GM12878 (cell line): ENCODE measurements at places on chromosomes 12 and 14.

GRCh38 chr12:40566271-40566670 is 126.0 kb upstream of the CNTN1 start:
- DNase-seq: no peak

DNA sequence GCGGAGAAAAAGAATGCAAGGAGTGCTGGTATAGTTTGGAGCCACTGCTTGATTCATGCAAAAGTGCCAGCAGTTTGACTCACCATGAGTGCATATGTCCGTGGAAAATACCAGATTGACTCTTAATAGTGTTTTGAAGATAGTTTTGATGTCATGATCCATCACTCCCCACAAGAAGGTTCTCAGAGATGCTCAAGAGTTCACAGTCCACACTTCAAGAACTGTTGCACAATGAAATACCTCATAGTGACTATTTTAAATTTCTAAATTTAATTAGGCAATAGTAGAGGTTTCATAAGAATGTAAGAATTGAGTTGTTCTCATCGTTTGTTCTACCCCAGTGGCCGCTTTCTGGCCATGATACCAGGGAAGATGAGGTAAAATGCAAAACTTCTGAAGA is 286.6 kb upstream of the RGS6 start:
- no peak for DNase-seq

DNA sequence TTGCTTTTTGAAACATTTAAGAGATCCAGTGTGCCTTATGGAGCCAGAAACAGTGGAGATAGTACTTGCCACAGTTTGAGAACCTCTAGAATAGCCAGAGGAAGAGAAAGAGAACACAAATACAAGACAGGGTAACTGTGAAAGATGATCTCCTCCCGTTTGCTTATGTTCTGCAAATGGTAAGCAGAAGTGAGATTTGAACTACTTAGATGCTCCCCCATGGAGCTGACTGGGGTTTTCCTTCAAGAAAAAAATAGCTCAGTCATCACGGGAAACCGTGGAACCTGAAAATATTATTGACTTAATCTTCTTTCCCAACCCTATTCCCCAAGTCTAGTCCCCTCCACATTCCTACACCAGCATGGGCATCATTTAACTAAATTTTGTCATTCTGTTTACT is 87.1 kb downstream of the KIF21A start:
- no peak for DNase-seq

DNA sequence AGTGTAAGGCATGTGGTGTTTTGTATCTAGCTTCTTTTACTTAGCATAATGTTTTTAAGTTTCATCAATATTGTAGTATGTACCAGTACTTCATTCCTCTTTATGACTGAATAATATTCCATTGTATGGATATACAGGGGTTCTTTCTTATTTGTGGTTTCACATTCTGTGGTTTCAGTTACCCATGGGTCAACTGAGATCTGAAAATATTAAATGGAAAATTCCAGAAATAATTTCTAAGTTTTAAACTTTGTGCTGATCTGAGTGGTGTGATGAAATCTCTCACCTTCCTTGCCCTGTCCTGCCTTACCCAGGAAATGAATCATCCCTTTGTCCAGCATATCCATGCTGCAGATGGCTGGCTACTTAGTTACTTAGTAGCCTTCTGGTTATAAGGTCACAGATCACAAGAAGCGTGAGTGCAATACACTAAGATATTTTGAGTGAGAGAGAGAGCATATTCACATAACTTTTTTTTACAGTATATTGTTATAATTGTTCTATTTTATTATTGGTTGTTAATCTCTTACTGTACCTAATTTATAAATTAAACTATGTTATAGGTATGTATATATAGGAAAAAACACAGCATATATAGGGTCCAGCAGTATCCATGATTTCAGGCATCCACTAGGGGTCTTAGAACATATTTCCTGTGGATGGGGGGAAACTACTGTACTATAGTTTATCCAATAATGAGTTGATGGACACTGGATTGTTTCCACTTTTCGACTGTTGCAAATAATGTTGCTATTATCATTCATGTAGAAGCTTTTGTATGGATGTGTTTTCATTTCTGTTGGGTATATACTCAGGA is 59.6 kb upstream of the LRTM2 start:
- no peak for DNase-seq

- no peak for DNase-seq
These were observed 31.0 kb downstream of the SLC25A29 start for GRCh38 chr14:100275214-100275613.

DNA sequence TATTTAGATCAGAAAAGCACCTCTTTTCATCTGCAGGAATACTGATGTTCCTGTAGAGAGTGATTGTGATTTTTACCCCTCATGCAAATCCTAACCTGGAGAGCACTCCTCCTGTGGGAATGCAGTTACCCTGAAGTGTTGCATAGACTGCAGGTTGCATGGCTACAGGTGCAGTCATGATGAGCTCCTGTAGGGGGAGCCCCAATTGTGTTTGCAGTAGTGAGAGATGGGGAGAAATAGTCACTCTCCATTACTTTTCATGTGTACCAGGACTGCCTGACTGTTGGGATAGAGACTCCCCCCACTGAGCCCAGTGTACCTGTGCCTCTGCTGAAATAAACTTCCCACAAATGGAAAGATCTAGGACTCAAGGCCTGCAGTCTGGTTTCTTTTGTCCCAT is 1086.5 kb downstream of the SLC6A15 start:
- DNase-seq: no peak

GRCh38 chr14:22994762-22995275 is 12.5 kb upstream of the AJUBA start:
- DNase-seq: no peak

- no peak for DNase-seq
These were observed 479.7 kb upstream of the RGS6 start for GRCh38 chr14:71452539-71452938.

DNA sequence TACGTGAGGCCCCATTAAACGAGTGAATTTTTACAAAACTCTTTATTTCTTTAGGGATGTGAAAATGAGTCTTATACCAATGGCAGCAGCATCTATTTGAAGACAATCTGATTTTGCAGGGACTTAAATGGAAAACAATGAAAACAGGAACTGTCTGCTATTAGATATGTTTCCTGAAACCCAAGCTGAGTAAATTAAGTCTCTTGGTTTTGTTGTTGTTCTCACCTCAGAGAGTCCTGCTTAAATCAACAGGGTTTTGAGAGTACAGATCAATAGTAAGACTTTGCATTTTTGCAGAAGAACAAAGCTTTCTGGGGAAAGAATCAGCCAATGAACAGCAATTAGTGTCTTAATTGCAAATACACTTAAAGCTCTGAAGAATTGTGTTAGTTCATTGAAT is 39.1 kb upstream of the LGR5 start:
- DNase-seq: no peak

GRCh38 chr12:128794661-128795529 is 28.9 kb downstream of the SLC15A4 start:
- DNase-seq: no peak

GRCh38 chr14:36524874-36525745 is 5.1 kb upstream of the NKX2-1 start:
- no peak for DNase-seq

DNA sequence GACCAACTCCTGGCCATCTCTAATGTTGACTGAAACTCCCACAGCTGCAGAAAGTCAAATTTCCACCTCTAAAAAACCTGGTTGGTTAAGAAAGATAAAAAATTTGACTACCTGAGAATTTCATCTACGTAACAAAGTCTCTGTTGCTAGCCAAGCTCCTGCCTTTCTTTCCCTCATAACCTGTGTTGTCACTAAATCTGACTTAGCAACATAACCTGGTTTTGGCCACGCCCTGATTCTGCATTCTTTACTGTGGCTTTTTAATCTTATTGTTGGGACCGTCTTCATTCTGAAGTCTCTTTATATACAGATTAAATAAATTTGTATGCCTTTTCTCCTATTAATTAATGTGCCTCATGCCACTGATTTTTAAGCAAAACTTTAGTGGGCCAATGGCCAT is 16.1 kb upstream of the CD69 start:
- no peak for DNase-seq

GRCh38 chr12:230925-231671 is 17.1 kb upstream of the SLC6A12 start:
- DNase-seq: no peak

DNA sequence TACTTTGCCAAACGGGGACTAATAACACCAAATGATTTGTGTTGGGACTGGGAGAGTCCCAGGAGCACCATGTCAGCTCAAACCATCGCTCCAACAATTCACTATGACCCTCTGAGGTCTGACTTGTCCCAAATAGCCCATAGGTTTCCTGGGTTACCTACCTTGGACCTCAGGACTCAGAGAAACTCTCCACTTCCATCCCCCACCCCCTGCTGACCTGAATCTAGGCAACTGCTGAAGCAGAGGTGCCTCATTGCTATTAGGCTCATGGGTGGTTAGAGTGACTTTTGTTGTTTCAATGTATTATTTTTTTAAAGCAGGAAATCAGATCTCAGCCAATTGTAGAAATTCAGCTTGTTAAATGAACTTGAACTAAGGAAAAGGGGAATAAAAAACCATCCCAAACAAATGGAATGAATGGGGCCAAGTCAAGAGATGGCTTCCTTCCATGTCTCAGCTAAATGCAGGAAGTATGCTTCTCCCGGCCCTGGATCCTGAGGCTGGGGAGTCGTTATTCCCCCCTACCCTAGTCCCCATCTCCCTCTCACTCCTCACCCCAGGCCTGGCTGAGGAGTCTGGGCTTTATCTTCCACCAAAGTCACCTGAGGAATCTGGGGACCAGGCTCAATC is 80.9 kb upstream of the SLC24A4 start:
- DNase-seq: no peak

DNA sequence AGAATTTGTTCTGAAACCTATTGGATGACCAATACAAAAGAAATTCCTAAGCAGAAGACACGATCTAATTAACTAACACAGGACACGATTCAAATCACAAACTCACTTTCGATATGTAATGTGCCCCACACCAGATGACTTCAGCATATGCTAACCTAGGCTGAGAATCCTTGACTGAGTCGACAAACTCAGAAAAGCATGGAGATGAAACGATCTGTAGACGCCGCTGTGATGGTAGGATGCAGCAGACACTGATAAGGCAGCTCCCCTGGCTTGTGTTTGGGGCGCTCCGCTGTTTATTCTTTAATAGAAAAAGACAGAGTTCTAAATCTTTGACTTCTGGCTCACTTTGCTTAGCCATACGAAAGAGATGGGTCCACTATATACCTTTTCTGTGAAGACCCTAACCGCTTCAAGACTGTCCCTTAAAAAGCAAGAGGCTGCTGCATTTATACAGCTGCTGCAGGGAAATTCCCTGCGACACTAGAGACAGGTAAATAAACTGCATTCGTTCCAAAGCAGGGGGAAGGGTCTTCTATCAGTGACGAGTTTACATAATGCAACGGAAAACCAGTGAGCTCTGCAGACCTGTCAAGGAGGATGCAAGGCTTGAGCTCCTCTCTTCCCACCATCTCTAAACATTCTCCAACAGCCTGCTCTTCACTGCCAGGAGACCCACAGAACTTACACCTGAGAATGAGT is 929 bp downstream of the CHD8 start:
- no peak for DNase-seq

DNA sequence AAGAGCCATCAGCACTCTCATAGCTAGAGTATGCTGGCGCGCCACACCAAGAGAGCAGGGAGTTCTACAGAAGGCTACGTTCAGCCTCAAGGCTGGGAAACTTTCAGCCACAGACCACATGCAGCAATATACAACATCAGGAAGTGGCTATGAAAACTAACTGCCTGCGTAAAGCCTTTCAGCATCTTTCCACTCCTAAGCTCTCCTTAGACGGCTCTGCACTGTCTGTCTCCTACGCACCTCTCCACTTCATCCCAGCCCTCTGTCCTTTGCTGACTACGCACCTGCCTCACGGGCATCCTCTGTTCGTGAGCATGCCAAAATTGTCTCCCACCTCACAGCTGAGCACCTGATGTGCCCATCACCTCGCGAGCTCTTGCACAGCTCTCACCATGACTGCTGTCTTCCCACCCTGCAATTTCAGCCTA is 9.7 kb downstream of the MPHOSPH9 start:
- no peak for DNase-seq

DNA sequence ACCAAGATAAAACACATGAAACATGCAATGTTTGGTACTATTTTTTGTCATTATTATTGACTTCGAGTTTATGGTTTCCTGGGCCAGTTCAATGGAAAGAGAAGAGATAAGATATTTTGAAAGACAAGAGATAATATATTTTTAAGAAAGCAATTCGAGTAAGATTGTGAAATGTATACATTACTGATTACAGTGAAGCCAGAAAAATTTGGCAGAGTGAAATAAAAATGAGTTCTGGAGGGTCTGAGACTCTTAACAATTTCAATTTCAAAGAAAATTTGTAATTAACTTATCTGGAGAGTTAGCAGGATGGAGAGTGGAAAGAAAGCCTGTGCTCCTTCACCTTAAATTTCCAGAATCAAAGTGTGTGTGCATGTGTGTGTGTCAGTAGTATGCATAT is 17.3 kb downstream of the CCER1 start:
- DNase-seq: no peak

DNA sequence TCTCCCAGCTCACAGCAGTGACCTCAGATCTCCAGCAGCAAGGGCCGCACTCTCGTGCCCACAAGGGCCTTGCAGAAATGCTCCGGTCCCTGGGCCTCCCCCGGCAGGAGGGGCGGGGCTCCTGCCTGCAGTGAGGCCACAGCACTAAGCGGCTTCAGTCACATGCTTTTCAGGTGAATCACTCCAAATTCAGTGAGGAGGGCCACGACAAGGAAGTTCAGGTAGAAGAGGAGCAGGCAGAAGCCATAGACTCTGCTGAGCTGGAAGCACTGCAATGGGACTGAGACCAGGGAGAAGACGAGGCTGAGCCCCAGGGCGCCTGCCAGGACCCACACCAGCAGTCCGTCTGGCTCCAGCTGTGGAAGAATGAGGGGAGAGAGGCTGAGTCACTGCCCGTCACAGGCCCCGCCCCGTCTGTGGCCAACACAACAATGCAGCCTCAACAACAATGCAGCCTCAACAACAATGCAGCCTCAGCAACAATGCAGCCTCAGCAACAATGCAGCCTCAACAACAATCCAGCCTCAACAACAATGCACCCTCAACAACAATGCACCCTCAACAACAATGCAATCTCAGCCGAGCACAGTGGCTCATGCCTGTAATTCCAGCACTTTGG is 35.2 kb downstream of the SLC8B1 start:
- DNase-seq: no peak

DNA sequence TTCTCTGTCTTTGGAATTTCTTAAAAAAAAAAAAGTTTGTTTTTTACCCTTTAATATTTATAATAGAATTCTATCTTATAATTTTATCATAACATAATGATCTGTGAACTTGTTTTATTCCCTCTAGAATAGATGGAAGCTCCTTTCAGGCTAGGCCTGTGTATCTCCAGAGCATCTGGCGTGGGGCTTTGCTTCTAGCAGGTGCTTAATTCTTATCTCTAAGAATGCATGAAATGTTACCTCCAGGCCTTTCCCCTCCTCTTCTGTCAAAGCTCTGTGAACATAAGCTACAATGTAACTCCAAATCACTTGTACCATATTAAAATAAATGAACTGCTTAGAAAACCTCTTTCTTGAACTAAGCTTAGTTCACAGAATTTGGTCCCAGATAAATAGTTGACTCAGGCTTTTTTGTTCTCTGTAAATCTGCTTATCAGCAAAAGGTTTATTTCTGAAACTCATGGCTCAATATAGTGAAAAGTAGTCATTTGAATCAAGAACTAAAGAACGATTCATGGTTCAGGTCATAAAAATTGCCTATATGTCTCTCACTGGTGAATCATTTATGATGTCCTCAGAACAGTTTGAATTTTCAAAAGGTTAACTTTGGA is 407.1 kb downstream of the TRHDE start:
- DNase-seq: no peak
